Fibroblast of skin of scalp (primary cell): ENCODE measurements at places on chromosomes 3 and 15.

GRCh38 chr3:128515-129172 is 67.9 kb upstream of the CHL1 start:
- DNase-seq, result no peak

- peak; percentile 80 for DNase-seq
Measured at GRCh38 chr3:50616003-50616769, 765 bp upstream of the MAPKAPK3 start.

- peak; percentile 58 for DNase-seq
Measured at GRCh38 chr15:75921732-75922703, 18.3 kb downstream of the FBXO22 start.

DNA sequence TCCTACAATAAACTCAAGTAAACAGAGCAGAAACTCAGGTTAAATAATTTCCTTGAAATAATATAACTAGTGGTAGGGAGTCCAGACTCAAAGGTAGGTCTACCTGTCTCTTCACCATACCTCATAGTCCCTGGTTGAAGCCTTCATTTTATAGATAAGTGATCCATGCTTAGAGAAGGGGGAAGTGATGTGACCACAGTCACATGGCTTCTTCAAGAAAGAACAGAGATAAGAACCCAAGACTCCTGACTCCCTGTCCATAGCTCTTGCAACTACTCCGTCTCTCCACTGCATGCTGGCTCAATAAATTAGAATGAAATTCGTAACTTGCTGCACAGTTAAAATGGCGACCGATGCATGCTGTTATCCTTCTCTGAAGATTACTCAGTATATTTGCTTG is 11.0 kb upstream of the C15orf61 start:
- no peak for DNase-seq

DNA sequence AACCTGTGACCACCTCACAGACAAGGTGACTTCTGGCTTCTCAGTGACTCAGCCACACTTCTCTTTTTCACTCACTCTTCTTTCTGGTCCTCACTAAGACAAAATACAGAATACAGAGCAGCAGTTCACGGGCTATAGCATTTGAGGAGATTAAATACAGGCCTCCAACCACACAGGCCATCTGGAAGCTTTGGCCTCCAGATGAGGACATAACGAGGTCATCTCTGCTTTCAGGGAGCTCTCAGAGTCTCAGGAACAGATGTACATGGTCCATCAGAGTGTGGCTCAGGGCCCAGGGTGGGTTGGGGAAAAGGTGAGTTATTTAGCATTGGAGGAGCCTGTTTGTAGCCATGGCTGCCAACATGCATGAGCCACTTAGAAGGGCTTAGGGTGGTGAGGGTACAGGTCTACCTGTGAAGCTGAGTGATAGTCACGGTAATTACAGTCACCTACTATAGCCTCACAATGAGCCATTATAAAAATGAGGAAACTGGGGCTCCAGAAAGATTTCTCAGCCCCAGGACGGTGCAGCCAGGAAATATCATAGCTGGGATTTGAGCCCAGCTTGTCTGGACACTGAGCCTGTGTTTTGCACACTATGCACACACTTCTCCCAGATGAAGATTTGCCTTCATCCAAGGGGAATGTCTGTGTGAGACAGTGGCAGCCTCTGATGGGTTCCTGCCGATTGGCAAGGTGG is 159.8 kb upstream of the CTDSPL start:
- no peak for DNase-seq
